ENCODE measurements at places on chromosomes 16 and 17.
A peak's percentile ranks its signal among the peaks of the same experiment; 100 is the strongest.

DNA sequence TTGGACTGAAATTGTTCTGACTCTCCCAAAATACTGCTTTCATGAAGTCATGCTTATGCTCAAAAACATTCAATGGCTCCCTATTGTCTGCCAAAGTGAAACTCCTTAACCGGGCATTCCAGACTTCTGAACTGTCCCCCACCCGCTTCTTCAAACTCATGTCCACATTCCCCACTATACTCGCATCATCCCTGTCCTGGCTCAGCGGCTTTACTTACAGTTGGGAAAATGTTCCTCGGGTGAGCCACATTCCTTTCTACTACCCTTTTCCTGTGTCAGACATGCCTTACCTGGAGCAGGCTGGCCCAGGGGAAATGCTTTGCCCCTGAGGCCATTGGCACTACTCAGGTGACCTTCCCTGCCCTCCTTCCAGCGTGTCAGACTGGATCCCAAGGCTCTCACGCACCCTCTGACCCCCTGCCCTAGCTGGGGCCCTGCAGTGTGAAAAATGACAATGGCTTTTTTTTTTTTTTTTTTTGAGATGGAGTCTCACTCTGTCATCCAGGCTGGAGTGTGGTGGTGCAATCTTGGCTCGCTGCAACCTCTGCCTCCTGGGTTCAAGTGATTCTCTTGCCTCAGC, 5.3 kb downstream of the CYGB start:
- DNase-seq, result no peak

- DNase-seq, result no peak
Measured at GRCh38 chr16:83957296-83957855, 4.3 kb downstream of the OSGIN1 start.

DNA sequence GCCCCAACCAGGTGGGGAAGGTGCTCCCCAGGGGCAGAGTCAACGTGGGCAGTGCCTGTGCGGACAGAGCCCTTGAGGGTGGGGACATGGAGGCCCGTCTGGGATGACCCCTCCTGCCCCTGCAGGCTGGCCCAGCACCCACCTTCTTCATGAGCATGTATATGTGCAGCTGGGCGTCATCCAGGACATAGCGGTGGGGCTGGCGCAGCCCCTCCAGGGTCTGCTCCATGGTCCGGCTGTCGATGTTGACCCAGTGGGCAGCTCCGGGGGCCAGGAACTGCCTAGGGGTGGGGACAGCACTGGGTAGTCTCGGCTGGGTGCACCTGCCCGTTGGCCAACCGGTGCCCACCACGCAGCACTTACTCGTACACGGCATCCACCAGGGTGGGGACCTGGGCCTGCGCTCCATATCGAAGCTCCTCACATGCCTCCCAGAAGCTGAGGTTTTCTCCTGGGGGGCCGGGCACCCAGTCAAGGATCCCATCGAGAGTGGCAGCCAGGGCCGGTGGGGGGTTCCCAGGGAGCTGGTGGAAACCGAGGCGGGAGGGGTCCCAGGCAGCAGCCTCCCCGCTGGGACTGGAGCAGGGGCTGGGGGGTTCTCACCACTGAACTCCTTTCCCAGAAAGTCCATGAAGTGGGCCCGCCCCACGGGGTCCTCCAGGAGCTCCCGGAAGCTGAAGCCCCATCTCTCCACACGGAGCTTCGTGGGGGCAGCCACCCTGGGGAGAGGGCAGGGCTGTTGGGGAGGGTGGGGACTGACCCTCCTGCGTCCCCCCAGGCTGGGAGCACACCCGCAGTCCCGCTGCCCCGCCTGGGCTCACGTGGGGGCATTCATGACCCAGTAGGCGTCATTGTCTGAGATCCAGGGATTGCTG, 5.1 kb downstream of the RGS11 start:
- no peak for DNase-seq

DNA sequence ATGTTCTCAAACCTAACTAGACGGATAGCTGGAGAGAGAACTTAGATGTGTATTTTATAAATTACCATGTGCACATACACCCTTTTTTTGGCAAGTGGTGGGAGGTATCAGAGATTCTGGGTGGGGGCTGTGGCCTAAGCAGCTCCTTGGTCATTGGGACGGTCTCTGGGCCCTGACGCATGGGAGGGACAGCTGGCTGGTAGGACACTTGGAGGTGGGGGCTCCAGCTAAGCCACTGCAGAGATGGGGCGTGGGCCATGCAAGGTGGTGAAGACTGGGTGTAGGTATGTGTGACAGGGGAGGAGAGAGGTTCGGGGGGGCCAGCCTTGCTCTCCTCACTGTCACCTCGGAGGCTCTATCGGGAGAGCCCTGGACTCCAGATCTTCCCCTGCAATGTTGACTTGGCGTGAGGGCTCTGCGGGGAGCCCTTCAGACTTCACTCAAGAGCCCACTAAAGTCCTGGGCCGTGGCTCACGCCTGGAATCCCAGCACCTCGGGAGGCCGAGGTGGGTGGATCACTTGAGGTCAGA, 17.1 kb downstream of the C1QTNF1 start:
- no peak for DNase-seq

GRCh38 chr17:37194208-37194607, 181.6 kb upstream of the C17orf78 start:
- no peak for DNase-seq

GRCh38 chr16:3004319-3004718, 8.4 kb upstream of the CLDN9 start:
- no peak for DNase-seq

DNA sequence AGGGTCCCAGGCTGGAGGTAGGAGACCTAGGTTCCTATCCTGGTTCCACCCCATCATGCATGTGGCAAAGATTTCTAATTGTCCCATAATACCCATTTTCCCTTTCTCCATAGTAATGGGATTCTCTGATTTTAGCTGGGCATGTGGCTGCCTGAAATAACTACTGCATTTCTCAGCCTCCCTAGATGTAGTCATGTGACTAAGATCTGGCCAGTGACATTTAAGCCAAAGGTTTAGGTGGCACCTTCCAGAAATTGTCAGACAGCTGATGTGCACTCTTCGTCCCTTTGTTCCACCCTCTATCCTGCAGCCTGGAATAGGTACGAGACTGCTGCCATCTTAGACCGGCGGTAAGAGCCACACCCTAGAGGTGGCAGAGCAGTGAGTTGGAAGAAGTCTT, 8.2 kb downstream of the NXPH3 start:
- no peak for DNase-seq

DNA sequence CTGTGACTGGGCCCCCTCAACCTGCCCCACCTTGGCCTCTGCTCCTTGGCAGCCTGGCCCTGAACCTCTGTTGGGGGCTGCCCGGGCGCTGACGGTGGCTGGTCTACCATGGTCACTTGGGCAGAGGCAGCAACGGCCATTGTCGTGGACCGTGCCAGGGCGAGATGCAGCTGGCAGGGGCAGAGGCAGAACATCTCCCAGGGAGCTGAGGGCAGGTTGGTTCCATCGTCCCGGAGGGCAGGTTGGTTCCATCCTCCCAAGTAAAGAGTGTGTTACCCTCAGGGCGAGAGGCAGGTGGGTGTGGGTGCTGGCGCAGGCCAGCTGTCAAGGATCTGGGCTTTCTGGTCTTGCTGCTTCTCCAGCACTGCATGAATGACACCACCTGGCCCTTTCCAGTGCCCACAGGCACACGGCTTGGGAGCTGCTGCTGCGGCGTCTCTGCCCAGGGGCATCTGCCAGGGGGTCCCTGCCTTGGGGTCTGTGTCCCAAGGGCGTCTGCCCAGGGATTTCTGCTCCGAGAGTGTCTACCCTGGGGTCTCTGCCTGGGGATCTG, 12.0 kb downstream of the ACSF3 start:
- no peak for DNase-seq

- peak; percentile 2 for DNase-seq
Measured at GRCh38 chr16:55041540-55042234, 111.0 kb downstream of the IRX5 start.

DNA sequence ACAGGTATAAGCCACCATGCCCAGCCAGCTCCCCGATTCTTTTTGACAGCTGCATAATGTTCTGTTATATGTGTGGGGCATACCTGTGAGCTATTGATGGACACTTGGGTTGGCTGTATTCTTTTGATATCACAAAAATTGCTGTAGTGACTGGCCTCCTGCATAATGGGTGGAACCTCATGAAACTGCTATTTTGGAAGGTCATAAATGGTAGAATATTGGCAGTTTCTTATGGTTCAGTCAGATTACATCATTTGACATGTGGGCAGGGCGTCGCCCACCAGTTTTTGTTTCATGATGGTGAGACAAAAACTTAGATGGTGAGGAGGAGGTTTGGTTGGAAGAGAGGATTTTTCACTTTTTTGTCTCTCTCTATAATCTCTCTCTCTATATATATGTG, 26.7 kb upstream of the POLR3E start:
- no peak for DNase-seq

DNA sequence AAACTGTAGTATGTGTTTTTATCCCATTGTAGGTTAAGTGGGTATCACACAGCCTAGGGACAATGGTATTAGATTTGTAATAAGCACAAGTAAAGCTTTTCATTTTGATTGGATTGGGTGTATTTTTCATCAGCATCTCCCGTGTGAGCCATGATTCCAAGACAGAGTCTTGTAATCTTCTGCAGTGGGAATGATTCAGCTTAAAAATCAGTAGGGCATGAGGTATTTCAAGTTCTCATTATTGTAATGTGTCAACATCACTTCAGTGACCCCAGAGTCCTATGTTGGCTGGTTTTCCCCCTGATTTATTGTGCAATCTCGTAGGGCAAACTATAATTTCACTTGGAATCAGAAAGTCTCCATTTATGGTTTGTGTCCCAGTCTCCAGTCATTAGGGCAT, 833.2 kb upstream of the RBFOX1 start:
- DNase-seq, result no peak

DNA sequence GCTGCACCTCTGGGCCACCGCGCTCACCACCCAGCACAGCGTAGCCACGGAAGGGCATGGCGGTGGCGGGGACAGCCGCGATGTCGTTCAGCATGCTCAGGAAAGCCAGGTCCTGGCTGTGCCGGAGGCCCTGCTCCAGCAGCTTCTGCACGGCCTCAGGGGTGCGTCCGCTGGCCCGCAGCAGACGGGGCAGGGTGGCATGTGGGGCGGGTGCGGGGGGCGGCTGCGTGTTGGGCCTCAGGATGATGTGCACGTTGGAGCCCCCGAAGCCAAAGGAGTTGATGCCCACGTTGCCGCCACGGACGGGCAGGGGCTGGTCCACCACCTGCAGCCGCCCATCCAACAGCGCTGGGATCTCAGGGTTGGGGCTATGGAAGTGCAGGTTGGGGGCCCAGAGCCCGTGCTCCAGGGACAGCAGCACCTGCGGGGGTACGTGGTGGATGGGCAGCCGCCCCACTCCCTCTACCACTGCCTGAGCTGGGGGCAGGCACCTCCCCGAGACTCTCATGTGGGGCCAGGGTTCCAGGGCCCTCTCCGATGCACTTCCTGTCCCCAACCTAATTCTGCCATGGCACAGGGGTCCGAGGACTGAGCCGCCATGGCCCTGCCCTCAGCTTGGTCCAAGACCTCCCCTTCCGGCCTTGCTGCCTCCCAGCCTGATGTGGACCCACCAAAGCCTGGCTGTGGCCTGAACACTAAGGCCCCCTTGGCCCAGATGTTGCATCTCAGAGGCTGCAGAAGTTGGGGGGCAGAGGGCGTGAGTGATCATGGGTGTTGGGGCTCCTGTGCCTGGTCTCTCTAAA, 6.6 kb downstream of the FASN start:
- DNase-seq, result no peak

GRCh38 chr17:5429191-5429887, 9.4 kb downstream of the RPAIN start:
- DNase-seq, result no peak
